ENCODE measurements at places on chromosomes 3 and 15.

GRCh38 chr15:65888981-65889380, 19.7 kb downstream of the RAB11A start:
- no peak for DNase-seq

DNA sequence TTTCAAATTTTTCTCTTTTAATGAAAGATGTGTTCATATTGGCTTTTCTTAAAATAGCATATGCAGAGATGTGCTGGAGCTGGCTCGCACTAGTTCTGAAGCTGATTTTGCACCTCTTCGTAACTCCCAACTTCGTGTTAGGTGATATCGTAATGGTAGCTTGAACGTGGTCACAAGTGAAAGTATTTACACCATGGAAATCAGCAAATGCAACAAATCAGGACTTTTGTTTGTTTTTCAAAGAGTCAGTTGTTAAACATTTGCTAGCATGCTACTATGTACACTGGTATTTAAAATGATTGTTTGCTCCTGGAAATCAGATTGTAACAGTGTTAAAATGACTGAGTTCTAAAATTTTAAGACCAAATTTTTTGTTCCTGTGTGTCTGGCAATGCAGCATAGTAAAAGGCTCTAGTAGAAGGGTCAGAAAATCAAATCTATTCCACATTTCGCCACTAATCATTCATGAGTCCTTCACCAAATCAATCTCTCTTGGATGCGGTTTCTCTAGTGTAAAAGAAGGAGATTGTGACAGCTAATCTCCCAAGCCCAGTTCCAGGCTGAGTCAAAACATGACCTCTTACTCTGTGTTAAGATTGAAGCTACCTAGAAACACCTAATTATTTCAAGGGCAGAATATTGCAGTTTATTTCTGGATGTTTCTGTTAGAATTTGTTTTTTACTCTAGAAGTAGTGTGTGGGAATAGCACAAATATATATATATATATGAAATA, 34.3 kb upstream of the CMC1 start:
- no peak for DNase-seq

- no peak for DNase-seq
Observed at GRCh38 chr3:58633157-58633865, 33.3 kb downstream of the FAM3D start.

DNA sequence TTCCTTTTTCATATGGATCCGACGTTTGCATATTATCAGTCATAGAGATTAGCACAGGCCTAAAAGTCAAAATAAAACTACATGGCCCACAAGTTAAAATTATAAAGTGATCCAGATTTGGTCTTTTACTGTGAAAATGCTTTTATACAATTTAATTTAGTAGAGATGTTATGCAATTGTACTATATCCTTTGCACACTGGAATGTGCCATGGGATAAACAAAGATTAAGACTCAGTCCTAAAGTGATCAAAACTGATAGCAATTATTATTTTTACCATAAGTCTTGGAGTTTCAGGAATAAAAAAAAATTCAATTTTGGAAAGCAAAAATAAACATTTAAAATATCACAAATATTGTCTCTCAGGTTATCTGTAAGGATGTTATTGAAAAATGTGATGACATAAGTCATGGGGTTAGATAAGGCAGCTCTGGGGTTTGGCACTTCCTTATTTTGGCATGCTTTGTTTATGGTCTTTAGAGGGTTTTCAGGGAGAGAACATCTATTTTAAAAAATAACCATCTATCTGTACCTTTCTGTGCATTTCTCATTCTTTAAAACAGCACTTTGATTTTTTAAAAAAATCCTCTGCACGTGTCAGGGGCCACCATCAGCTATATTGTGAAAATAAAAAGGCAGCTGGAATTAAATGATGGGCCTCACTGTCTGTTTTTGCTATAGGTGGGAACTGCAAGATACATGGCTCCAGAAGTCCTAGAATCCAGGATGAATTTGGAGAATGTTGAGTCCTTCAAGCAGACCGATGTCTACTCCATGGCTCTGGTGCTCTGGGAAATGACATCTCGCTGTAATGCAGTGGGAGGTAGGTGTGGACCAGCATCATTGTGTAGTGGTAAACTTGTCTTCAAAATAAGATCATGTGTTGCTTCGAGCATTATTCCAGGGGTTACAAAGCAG, 67.3 kb downstream of the TGFBR2 start:
- no peak for DNase-seq

DNA sequence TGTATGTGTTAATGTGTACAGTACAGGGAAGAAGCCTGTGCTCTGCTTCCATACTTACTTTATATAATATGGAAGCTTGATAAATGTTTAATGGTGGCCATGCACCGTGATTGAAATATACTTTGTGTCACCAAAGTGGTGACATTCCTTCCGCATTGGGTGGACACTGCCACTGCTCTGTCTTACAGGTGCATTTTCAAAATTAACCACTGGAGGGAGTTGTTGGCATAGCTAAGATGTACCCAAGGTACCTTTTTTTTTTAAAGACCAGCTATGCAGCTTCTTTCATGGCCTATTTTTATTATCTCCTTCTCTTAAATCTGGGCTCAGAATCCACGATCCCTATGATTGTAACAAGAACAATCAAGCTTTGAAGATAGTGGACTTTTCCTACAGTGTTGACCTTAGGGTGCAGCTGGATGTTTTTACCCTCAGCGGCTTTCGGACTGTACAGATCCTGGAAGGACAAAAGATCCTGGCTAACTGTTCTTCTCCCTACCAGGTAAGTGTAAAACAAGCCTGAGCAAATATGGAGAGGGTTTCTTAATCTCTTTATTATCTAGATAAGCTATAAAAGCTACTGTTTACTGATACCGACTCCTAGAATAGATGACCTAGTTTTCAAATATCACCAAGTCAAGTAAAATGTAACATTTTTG, 21.6 kb upstream of the PAK6 start:
- peak; percentile 81 for DNase-seq

DNA sequence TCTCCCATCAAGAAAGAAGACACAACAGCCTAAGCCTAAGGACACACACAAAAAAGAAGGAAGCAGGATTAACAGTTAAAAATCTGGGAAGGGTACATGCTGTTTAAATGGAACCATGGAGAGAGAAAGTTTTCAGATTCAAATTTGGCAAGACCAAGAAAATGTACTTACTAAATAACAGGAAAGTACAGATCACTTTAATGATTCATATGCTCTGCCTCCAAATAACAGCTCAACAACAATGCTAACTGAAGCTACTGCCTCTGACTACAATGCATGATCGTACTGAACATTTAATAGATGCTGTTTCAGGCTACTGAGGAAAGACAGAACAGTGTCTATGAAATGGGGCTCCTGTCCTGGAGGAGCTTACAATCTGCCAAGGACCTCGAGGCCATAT, 8.4 kb upstream of the NMB start:
- DNase-seq: no peak

DNA sequence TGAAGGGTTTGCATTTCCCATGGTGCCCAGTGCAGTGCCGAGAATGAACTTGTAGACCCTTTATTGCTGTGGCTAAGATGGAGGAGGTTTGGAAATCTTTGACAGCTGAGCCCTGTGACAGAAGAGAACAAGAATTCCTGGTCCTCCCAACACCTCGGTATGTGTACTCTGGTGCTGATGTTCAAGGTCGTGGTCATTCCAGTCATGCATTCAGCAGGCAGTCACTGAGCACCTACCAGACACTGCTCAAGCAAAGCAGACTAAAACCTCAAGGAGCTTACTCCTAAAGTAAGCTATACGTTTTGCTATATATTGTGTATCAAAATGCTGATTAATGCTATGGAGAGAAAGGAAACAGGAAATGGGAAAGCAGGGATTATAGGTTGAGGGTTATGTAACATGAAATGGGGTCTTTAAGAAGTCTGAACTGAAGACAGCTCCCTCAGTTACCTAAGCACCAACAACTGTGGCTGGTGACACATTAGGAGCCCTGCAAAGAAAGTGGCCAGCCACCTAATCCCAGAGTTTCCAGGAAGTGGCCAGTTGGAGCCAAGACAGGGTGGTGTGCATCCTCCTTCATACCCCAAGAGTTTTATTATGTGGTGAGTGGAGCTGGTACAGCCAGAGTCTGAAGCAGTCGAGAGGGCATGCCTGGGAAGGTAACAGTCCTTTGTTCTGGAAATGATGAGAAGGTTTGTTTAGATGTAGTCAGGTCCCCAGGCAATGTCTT, 65.0 kb downstream of the CCNL1 start:
- no peak for DNase-seq

- no peak for DNase-seq
Observed at GRCh38 chr15:88913017-88913849, at the start of gene MFGE8. TSS of gene MFGE8 (minus strand) at chr15:88913379. CDS start at chr15:88913319, 60 bp downstream.

GRCh38 chr15:76286271-76286879, 24.9 kb downstream of the ETFA start:
- DNase-seq: no peak

DNA sequence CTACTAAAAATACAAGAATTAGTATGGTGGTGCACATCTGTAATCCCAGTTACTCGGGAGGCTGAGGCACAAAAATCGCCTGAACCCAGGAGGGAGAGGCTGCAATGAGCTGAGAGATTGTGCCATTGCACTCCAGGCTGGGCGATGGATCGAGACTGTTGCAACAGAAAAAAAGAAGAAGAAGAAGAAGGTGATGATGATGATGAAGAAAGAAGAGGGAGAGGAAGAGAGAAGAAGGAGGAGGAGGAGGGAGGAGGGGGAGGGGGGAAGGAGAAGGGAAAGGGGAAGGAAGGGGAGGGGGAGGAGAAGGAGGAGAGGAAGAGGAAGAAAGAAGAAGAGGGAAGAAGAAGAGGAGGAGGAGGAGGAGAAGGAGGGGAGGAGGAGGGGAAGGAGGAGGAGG, 33.2 kb upstream of the ZNF710 start:
- DNase-seq: no peak

- no peak for DNase-seq
Observed at GRCh38 chr3:125511420-125512118, 8.4 kb downstream of the SNX4 start.

GRCh38 chr3:143484846-143485512, 363.3 kb downstream of the SLC9A9 start:
- no peak for DNase-seq

GRCh38 chr3:151225040-151225975, 22.3 kb upstream of the GPR171 start:
- DNase-seq: no peak

- no peak for DNase-seq
Observed at GRCh38 chr3:125085166-125085565, 29.4 kb upstream of the HEG1 start.

DNA sequence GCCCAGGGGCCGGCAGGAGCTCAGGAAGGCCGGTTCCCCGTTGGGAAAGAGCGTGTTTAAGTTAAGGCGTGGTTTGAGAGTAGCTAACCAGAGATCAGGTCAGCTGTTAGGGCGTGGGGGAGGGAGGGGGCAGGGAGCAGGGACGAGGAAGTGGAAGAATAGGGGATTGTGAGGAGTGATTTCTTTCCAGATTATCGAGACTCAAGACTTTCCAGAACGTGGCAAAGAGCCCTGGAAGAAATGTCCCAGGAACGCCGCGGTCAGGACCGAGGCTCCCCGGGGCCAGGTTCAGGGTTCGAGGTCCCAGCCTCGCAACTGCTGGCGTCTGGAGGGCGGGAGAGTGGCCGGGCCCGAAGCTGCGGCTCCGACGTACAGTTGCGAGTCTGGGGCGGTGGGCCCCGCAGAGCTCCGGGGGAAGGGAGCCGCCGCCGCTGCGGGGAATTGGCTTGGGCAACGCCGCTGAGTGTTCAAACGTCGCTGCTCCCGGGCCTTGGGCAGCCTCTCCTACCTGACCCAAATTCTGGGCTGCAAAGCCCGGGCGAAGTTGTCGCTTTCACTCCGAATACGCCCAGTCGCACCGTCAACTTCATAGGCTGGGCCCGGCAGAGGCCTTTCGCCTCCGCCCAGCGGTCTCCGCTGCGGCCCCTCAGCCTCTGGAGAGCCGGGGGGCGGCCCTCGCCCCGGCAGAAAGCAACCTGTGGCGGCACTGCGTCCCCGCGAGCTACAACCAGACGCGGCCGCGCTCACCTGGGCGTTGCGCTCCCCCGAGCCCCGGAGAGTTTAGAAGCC, 9.5 kb downstream of the ISL2 start:
- DNase-seq: no peak

DNA sequence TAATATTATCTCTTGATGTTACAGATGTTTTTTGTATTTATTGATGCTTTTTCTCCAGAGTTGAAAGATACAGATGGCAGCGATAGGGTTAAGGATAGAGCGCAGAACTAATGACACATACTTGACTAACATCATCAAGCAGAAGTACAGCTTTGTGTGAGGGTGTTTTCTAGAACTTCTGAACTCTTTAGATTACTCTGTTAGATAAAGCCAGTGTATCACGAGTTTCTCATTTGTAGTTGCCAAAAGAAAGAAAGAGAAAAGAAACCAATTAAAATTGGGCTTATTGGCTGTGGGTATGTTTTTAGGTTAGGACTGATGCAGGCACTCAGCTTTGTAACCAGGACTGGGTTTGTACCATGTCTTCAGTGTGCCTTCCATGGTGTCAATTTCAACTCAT, 6.6 kb upstream of the GPR171 start:
- no peak for DNase-seq

DNA sequence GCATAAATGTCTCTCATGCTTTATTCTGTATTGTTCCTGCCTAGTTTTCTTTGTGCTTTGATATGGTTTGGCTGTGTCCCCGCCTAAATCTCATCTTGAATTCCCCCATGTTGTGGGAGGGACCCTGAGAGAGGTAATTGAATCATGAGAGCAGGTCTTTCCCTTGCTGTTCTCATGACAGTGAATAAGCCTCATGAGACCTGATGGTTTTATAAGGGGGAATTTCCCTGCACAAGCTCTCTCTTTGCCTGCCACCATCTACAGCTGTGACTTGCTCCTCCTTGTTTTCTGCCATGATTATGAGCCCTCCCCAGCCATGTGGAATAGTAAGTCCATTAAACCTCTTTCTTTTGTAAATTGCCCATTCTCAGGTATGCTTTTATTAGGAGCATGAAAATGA, 1596.6 kb downstream of the SI start:
- no peak for DNase-seq

- no peak for DNase-seq
Observed at GRCh38 chr3:52015438-52016228, 19.9 kb upstream of the RPL29 start.

- no peak for DNase-seq
Observed at GRCh38 chr3:157574531-157574930, 71.3 kb upstream of the VEPH1 start.

- no peak for DNase-seq
Observed at GRCh38 chr15:50431204-50431603, 7.0 kb downstream of the USP8 start.
